Inflammatory macrophage treated with lipopolysaccharide for 1 hour (primary cell): ENCODE measurements at places on chromosomes 11 and 22.

GRCh38 chr11:62169935-62170334 is 20.1 kb upstream of the SCGB1D1 start:
- no peak for DNase-seq

DNA sequence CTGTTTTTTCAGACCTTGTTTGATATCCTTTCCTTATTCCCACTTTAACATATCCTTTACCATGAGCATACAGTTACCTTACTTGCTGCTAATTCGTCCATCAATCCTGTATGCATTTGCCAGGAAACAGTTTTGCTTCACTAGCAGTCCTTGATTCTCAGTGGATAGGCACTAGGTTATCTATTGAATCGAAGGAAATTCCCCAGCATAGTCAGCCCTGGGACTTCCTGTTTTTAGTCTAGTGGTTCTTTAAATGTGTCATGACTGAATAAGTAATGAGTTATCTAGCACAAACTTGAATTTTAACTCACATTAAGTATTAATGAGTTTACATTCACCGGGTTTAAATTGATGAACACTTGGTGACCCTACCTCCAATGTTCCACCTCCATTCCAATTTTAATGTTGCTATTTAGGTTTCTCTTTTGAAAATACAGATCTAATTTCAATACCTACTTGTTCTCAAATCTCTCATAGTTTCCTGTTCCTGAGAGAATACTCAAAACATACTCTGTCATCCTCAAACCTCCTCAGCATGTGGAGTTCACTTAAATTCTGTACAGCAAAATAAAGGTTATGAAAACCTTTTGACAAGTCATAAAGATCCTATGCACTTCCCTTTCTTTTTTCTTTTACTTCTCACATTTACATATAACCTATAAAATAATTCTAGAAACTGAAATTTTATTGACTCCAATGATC is 1375.1 kb upstream of the TENM4 start:
- DNase-seq, result peak; percentile 20

- no peak for DNase-seq
These were observed 94.1 kb downstream of the USP35 start for GRCh38 chr11:78282821-78283220.

- DNase-seq, result peak; percentile 73
These were observed 2.0 kb downstream of the PARVG start for GRCh38 chr22:44182588-44183286.

DNA sequence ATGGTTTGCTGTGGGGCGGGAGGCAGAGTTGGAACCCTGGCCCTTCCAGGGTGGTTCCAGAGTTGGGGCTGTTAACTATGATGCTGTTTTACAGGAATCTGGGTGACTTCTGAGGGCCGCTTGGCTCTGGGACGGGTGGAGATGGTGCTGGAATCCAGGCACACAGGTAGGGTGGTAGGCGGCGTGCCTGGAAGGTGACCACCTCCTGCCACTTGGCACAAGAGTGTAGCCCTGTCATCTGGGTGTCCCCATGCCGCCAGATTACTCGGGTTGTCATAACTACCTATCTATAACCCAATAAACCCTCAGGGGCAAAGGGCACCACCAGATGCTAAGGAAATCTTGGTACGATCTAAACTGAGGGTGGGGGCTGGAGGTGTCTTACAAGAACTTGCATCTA is 1.3 kb downstream of the CARS1 start:
- no peak for DNase-seq

GRCh38 chr11:132610216-132610615 is 922.1 kb downstream of the OPCML start:
- no peak for DNase-seq

DNA sequence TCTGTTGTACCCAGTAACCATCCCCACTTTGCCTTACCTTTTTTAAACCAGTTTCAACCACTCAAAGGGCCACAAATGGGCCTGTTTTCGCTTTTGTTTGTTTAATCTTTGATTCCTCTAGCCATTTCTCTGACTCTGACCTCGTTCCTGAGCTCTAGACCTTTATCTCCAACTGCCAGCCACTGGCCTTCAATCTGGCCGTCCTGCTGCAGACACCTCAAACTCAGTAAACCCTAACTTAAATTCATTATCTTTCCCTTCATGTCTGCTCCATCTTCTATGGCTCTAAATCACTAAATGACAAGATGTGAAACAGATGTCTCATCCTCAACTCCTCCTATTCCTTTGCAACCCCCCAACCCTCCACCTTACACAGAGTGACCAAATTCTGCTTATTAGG is 1.3 kb upstream of the GDPD4 start:
- no peak for DNase-seq

GRCh38 chr11:117544130-117544800 is 216.6 kb downstream of the CEP164 start:
- DNase-seq, result no peak

GRCh38 chr22:30397656-30398635 is 1.1 kb downstream of the SEC14L2 start:
- no peak for DNase-seq

- no peak for DNase-seq
These were observed 4.0 kb downstream of the KCNJ1 start for GRCh38 chr11:128862908-128863660.

- no peak for DNase-seq
These were observed 386.2 kb downstream of the TENM4 start for GRCh38 chr11:79054636-79055035.

GRCh38 chr11:7495882-7496551 is 10.7 kb downstream of the OLFML1 start:
- peak; percentile 75 for DNase-seq

- peak; percentile 4 for DNase-seq
These were observed 4.7 kb downstream of the B3GNT6 start for GRCh38 chr11:77038825-77039326.

DNA sequence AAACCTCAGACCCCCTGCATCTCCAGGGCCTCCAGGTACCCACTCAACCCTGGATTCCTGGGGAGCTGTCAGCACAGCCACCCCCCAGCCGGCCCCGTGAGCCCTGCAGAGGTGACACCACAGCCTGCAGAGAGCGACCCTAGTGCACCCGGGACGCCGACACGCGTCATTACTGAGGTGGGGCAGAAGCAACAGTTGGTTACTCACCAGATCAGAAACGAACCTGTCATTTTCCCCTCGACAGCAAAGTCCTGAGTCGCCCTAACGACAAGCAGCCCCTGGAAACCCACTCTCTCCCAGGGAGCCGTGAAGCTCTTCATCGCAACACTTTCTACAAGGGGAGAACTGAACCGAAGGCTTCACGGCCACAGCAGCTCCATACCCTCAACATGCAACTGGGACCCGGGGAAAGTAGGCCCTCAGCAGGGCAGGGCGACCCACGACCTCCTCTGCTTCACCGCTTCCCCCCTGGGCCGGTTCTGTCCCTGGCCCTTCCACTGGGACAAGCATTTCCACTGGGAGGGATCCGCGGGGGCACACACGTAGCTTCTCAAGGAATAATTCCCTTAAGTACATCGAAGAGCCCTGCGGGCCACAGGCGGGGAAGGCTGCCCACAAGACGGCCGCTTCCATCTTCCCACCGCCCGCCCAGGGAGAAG is 1.6 kb downstream of the BRD1 start:
- peak; percentile 14 for DNase-seq

GRCh38 chr22:46415776-46416519 is 80.4 kb downstream of the TRMU start:
- no peak for DNase-seq

GRCh38 chr11:61152816-61153592 is 8.2 kb downstream of the VPS37C start:
- DNase-seq, result no peak

DNA sequence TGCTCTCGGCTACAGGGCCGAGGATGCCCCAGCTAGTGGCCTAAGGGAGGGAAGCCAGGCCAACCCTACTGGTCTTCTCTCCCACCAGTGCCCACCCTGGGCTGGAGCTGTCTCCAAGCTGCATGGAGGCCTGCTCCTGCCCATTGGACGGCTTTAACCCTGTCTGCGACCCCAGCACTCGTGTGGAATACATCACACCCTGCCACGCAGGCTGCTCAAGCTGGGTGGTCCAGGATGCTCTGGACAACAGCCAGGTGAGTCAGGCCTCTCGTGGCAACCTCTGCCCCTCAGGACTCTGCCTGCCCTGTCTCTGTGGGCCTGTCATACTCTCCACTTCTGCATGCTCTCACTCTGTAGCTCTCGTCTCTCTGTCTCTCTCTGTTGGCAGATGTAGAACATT is 44.1 kb upstream of the TPBGL start:
- DNase-seq, result no peak

- DNase-seq, result no peak
These were observed 33.2 kb downstream of the HIKESHI start for GRCh38 chr11:86335131-86335767.

DNA sequence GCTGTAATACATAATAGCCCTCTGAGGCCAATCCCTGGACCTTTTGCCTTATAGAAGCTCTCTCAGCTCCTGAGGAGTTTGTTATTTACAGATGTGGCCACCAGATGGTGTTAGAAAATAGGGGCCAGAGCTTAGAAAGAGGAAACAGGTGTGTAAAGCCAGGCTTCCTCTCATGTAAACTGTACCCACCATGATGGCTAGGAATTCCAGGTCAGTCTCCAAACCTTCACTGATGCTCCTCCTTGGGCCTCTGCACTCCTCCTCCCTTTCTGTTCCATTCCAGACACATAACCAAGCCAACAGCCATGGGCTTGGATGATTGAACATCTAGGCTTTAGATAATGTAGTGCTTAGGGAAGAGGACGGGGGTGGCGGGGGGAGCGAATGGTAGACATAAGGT is 39.7 kb downstream of the USP35 start:
- DNase-seq, result peak; percentile 59

DNA sequence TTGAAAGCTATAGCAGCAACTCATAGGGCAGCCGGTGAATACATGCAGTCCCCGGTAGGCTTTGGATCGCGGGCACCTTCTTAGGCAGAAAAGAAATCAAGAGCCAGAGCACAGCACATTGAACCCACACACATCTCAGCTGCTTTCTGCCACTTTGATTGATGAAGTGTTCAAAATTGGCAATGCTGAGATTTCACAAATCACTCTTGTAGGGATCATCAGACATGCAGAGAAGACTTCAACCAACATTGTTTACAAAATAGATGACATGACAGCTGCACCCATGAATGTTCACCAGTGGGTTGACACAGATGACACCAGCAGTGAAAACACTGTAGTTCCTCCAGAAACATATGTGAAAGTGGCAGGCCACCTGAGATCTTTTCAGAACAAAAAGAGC is 350.2 kb upstream of the ARHGAP42 start:
- DNase-seq, result no peak

GRCh38 chr11:76766521-76766920 is 16.6 kb upstream of the TSKU start:
- no peak for DNase-seq

- DNase-seq, result no peak
These were observed 566.4 kb downstream of the METTL15 start for GRCh38 chr11:28674433-28675103.

GRCh38 chr11:34632105-34632791 is 11.4 kb downstream of the EHF start:
- DNase-seq, result no peak

- no peak for DNase-seq
These were observed 21.8 kb upstream of the IL17REL start for GRCh38 chr22:50034126-50035081.

GRCh38 chr11:46055371-46055770 is 65.9 kb downstream of the PHF21A start:
- no peak for DNase-seq

DNA sequence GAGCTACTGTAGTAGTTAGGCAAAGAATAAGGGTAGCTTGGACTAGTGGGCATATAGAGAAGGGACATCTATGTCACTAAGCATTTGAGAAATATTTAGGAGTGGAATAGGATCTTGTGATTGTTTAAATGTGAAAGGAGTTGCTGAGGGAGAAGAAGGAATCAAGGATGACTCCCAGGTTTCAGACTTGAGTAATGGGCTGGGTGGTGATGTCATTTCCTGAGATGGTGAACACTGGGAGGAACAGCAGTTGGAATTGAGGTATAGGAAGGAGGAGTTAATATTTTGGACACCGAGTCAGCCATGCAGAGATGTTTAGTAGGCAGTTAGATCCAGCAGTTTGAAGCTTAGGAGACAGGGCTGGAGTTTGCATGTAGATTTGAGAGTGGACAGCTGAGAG is 40.1 kb downstream of the REXO2 start:
- DNase-seq, result no peak

GRCh38 chr11:47186700-47187695 is 764 bp upstream of the PACSIN3 start:
- DNase-seq, result peak; percentile 18

DNA sequence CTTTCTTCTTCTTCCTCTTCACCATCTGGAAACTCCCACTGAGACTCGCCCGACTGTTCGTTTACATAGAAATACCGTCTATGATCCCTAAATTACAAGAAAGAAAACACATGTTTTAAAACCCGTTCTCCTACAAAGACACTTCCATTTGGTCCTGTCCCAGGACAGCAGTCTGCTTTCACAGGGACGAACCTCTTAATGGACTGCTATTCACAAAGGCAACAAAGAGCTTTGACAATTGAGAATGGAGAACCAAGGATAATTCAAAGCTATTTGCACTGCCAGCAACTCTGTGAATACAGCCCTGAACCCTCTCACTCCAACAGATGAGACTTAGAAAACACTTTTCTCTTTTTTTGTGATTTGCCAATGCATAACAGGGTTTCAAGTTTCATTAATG is 16.3 kb upstream of the AGBL2 start:
- DNase-seq, result no peak

- no peak for DNase-seq
These were observed 184.4 kb upstream of the C11orf87 start for GRCh38 chr11:109237636-109238035.

GRCh38 chr11:94958121-94958696 is 15.1 kb downstream of the CWC15 start:
- no peak for DNase-seq

DNA sequence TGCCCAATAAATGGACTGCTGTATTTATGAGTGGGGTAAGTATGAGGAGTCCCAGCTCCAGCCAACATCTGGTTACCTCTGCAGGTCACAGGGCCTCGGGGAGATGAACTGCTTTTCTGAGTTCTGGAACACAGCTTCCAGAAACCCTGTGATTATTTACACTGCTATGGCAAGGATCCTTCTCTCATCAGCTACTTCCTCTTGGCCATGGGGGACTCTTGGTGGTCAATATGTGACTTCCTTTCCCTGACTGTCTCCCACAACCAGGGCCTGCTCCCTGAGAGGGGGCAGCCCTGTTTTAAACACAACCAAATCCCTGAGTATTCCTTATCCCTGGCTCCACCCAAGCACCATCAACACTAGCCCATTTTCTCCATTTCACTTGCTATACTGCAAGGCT is 10.0 kb downstream of the RHOG start:
- DNase-seq, result peak; percentile 23

- no peak for DNase-seq
These were observed 90.5 kb downstream of the PDE2A start for GRCh38 chr11:72583616-72584292.

GRCh38 chr11:134275534-134276395 is at the start of gene GLB1L3:
Gene GLB1L3 (plus strand): TSS chr11:134276379. CDS start chr11:134276741, 362 bp downstream.
- DNase-seq, result no peak

- no peak for DNase-seq
These were observed 27.0 kb upstream of the MTMR2 start for GRCh38 chr11:95950905-95951304.

- no peak for DNase-seq
These were observed 61.0 kb downstream of the FBXO7 start for GRCh38 chr22:32535531-32536190.
